ENCODE measurements at places on chromosomes 6 and 20.

GRCh38 chr6:114824409-114824808, 481.6 kb upstream of the HS3ST5 start:
- DNase-seq: no peak

DNA sequence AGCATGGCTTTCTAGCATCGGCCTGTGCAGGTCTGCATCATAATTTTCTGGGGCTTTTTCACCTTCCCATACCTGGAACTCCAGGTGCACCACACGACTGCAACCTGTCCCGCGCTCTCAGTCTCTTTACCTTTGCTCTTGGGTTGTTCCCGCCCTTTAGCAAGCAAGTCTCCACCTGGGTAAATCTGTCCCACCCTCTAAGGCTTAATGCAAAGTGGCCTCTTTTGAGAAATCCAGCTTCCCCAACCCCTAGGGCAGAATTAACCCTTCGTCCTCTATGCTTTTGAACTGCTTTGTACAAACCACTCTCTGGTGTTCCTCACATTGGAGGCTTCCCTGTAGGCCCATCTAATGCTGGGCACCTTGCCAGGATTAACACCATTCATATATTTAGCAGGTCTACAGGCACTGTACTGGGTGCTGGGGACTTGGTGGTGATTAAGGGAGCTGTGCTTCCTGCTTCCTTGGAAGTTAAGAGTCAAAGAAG, 2.8 kb downstream of the ITPR3 start:
- no peak for DNase-seq

DNA sequence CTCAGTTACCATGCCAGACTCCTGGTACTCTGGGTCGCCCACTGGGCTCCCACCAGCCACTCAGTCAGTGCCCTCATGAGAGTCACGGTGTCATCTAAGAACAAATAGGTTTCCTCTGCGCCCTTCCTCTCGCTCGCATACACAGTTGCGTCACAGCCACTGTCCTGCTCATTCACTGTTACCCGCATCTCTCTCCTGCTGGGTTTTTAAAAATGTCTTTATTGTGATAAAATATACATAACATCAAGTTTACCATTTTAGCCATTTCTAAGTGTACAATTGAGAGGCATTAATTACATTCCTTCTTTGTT, 4.0 kb downstream of the TEAD3 start:
- DNase-seq: no peak

DNA sequence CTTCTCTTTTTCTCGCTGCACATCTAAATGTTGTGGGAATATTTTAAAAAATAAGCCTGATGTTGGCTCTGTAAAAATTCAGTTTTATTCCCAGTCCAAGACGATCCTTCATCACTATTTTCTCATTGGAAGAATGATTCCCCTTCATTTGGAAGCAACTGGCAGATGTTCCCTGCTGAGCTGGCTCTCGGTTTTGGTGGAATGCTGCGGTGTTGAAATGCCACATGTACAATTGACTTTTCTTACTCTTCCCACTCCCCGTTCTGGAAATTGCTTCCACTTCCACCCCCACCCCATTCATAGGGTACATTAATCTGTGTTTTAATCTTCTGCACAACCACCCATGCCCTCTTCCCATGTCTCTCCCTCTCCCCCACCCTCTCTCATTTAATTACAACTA, 496.3 kb upstream of the MAP3K7 start:
- no peak for DNase-seq

GRCh38 chr20:51412333-51412871, 130.1 kb downstream of the NFATC2 start:
- no peak for DNase-seq

GRCh38 chr20:53681352-53682212, 87.9 kb upstream of the ZNF217 start:
- no peak for DNase-seq

DNA sequence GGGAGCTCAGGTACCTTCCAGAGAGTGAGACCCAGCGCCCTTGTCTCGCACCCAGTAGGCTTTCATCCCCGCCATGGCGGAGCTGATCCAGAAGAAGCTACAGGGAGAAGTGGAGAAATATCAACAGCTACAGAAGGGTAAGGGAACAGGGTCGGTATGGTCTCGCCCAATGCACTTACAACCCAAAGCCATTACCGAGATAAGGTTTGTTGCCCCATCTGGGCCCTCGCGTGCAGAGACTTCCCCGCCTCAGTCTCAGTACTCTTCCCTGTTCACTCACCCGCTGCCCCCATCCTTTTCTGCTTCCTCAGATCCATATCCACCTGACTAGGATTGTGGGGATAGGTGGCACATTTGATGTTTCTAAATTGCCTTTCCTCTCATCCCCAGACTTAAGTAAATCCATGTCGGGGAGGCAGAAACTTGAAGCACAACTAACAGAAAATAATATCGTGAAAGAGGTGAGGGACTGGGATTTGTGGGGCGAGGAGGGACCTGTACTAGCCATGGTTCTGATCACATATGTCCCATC, 449 bp downstream of the PFDN6 start:
- no peak for DNase-seq

DNA sequence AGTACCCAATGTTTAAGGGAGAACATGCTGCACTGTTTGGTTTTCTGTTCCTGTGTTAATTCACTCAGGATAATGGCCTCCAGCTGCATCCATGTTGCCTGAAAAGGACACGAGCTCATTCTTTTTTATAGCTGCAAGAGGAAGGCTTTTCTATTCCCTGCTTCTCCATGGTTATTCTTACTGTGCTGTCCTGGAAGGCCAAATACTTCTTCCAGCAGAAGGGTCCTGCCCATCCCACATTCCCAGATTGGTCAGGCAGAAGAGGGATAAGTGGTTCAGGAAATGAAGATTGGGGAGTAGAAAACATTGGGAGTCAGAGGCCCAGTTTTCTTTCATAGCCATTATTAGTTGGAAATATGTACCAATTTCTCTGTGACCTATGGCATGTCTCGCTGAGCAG, 122.4 kb downstream of the TCP11 start:
- no peak for DNase-seq

- no peak for DNase-seq
These were observed 501.5 kb upstream of the FLRT3 start for GRCh38 chr20:14838663-14839628.

DNA sequence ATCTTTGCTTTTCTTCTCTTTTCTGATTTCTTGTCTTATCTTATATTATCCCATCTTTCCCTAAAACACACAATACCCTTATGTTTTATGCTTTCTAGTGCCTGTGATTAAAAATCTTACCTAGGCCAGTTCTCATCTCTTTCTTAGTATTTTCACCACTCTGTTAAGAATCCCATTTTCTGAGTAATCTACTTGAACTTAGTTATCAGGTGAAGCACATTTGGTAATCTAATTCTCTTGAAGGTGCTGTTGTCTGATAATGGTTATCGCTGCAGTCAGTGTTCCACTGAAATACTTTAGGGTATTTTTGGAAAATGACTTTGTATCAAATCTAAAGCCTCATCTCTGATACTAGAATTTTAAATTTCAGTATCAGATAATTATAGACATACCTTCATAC, 192.5 kb upstream of the MAN1A1 start:
- no peak for DNase-seq

DNA sequence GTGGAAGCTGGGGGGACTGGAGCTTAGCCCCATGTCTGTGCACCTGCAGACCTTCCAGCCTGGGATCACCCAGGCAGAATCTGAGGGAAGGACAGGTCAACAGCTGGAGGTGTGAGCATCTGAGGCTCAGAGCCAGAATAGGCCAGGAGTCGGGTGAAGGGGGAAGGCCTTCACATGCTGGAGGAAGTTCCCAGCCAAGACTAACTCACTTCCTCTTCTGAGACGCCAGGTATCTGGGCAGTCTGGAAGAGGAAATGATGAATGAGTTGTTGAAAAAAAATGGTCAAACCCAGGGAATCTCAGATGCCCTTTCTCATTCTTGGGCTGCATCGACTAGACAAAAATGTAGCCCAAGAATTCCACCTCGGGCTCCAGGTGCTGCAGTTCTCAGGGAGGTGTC, 73.6 kb upstream of the TIAM2 start:
- DNase-seq: no peak

DNA sequence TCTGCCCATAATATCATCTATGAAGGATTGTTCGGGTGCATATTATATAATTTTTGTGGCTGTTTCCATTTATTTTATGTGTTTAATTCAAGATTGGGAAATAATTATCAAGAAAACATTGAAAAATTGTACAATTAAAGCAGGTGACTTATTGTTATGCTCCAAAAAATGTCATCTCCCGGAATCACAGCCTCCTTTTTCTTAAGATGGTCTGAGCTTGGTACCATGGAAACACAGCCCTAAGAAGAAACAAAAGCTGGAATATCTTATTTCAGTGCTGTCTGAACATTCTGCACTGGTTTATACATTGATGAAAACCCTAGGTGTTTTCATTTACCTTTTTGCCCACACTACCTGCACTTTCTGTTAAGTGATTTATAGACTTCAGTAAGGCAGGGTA, 367.2 kb downstream of the ARHGAP18 start:
- no peak for DNase-seq

DNA sequence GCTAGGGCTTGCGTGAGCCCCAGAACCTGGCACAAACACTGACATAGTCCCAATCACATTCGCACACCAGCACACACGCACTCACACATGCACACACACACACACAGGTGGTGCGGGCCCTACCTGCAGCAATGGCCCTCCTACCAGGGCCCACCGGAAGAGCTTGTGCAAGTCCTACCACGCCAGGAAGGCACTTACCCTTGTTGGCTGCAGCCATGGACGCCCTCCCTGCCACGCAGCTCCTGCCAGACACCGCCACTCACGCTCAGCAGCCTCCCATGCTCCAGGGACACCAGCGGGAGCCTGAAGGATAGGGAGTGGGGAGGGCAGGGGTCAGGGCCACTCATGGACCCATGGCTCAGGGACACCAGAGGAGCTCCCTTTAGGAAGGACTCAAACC, 7.7 kb downstream of the ADISSP start:
- no peak for DNase-seq

DNA sequence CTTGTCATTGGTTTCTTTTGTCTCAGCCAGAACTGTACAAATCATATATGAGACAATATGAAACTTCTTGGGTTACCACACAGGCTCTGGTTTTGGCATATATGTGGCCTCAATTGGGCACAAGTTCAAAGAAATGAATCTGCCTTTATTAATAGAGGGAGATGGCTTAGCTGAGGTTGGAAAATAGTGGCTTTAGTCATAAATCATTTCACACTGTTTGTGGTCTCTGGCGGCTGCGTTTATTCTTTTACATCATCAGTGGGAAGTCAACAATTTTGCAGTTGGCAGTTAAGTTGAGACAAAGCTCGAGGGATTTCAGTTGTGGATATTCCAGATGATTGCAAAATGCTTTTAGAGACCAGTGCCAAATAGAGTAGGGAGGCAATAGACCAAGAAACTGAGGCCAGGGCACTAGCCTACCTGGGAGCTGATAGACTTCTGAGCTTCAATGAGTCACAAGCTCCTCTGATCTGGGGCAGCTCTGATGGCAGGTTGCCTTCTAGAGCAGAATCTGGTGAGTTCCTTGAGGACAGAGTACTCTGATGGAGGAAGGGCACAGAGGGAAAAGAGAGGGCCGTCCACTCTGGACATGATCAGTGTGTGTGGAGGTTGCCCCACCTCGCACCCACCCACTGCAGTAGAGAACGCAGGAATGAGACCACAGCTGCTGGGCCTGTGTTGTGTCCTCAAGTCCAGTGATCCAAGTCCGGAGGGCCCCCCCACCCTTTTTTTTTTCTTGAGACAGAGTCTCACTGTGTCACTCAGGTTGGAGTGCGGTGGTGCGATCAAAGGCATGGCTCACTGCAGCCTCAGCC, 73.5 kb downstream of the ARMC2 start:
- DNase-seq: no peak

- no peak for DNase-seq
These were observed 15.8 kb upstream of the SERPINB9 start for GRCh38 chr6:2918936-2919335.

DNA sequence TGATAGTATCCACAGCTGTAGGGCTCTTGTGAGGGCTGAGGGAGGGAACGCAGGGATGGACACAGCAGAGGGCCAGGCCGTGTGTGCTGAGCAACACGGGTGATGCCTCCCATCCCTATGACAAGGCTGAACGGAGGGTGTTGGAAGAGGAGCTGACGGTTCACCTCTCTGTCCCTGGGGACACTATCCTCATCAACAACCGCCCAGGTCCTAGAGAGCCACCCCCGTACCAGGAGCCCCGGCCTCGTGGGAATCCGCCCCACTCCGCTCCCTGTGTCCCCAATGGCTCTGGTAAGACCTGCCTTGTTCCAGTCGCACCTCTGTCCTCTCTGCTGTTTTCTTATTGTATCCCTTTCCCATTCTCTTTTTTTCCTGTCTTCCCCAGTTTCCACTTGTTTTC, 10.1 kb downstream of the DDR1 start:
- DNase-seq: no peak

DNA sequence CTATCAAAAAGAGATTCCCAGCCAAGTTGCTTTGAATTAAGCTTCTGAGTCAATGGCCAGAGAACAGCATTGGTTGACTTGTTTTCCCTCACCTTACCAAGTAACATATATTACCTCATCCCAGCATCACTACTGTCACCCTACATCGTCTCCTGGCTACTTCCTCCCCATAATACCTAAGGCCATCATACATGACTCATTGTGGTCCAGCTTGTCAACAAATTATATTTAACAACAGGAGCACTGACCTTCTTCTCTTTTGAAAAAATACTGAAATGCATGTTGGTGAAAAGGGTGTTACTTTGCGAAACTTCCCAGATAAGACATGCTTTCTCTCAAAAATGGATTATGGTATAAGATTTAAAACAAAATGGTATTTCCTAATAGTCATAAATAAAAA, 106.9 kb downstream of the TBX18 start:
- no peak for DNase-seq

- no peak for DNase-seq
These were observed 36.3 kb upstream of the DDR1 start for GRCh38 chr6:30847971-30848436.

GRCh38 chr20:20711413-20711812, 1.0 kb downstream of the RALGAPA2 start:
- DNase-seq: no peak

- DNase-seq: no peak
These were observed 244.3 kb upstream of the ASCC3 start for GRCh38 chr6:101125380-101125971.

DNA sequence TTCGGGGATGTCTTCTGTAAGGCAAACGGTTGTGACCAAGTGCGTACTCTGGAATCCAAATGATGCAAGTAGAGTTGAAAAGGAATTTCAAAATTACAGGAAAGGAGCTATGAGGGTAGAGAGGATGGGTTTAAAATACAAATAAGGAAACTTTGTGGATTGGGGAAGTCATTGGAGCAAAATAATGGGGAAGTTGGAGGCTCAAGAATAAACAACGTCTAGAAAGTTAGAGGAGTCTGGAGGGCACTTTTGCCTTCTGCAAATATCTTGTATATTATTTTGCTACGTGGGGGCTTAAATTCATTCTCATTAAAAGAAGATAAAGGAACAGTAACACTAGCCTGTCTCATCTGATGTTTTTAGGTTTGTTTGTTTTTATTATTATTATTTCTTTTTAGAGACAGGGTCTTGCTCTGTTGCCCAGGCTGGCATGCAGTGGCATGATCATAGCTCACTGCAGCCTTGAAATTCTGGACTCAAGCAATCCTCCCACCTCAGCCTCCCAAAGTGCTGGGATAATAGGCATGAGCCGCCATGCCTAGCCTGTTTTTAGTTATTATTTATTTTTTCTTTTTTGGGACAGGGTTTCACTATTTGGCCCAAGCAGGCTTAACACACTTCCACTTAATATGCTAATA, 55.0 kb upstream of the TNFAIP3 start:
- no peak for DNase-seq

GRCh38 chr6:6509284-6509683, 79.2 kb upstream of the LY86 start:
- no peak for DNase-seq

All from stimulated activated CD4-positive, alpha-beta T cell treated with anti-CD3 and anti-CD28 coated beads, Interleukin-1b, Interleukin-23, amount 100 ng/mL, for 1 hour (primary cell).